ENCODE measurements at places on chromosomes 4 and X. TPM values are rescaled to one million over a fixed set of nuclear protein-coding genes. Genes with fewer than 3 reads are reported as not detected.

GRCh38 chrX:39875834-39876628, 221.7 kb downstream of the BCOR start:
- no peak for DNase-seq

GRCh38 chr4:166527500-166527899, 654.5 kb downstream of the TLL1 start:
- DNase-seq: no peak

DNA sequence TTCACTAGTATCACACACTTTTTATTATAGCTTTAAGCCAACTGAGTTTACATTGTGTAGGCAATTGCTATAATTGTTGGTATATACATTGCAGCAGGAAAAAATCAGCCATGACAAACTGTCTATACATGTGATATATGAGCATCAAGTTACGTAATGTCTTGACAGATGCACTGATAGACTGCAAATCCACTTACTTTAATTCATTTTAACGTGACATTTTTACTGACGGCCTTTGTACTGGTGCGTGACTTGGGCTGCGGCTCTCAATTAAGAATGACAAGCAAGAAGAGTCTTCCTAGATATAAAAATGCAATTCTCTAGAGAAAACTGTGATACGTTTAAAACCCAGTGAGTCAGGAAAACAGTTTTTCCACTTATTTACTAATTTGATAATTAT, 143.8 kb downstream of the ACTRT1 start:
- no peak for DNase-seq

DNA sequence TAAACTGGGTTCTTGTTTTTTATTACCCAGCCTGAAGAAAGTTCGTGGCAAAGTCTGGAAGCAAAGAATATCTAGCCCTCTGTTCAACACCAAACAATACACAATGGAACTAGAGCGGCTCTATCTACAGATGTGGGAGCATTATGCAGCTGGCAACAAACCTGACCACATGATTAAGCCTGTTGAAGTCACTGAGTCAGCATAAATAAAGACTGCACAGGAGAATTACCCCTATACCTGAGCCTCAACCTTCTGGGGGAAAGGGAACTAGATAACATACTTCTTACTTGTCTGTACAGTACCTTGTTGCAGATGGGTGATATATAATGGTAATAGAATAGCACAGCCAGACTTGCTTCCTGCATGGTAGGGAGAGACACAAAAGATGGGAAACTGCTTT, 4.6 kb upstream of the GCNA start:
- DNase-seq: no peak

The PPM1K gene
- total RNA-seq: 58.4 TPM

GRCh38 chr4:3879681-3880614, 113.8 kb downstream of the ADRA2C start:
- DNase-seq: peak; percentile 15

DNA sequence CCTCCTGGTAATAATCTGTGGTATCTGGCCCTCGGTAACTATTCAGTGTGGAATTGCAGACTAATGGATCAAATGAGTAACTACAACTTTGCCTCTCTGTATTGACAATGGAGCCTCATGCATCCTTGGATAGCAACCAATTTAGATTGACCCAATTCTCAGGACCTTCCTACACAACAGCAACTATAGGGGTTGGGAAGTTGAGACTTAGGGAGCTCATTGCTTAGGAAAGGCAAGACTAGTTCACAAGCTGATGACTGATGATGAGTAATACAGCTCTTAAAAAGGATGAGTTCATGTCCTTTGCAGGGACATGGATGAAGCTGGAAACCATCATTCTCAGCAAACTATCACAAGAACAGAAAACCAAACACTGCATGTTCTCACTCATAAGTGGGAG, 47.5 kb upstream of the KLHL13 start:
- no peak for DNase-seq

- no peak for DNase-seq
Measured at GRCh38 chr4:153025406-153025805, 89.3 kb downstream of the FHDC1 start.

- DNase-seq: peak; percentile 47
Measured at GRCh38 chr4:108168160-108168670, 517 bp downstream of the LEF1 start.

DNA sequence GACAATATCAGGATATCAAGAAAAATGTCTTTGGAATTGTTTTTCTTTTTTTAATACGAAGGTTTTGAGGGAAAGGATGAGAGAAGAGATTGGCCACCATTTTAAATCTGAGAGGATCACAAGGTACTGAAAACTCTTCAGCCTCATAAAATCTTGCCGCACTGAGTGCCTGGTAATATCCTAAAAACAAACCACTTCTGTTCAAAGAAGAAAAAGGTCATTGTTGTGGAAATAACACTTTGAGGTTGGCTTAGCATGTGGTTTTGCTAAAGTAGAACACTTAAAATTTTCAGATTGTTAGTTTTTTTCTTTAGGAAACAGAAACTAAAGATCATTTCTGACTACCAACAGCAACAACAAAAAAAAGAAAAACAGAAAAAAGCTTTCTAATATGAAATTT, 1.0 kb upstream of the CLDN22 start:
- peak; percentile 11 for DNase-seq

DNA sequence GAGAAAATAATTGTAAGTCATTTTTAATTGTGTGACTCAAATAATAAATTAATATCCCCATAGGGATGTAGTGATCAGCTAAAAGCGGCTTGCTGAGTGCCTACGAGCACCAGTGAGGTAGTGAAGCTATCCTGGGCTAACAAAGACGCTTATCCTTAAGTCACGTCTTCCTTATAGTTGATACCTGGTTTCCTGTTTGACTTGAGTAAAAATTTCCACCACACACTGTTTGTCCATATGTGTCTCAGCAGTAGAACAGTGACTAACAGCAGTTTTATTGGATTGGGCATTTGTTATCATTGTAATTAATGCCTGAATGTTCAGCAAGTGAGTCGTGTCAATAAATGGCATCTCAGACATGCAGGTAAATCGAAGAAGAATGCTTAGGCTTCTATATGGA, 241.1 kb downstream of the GRXCR1 start:
- DNase-seq: no peak

GRCh38 chr4:141117935-141118334, 15.3 kb downstream of the RNF150 start:
- DNase-seq: no peak

GRCh38 chrX:43655151-43656004, 721 bp upstream of the MAOA start:
- peak; percentile 27 for DNase-seq

GRCh38 chr4:138190452-138190858, 51.7 kb downstream of the SLC7A11 start:
- DNase-seq: no peak

DNA sequence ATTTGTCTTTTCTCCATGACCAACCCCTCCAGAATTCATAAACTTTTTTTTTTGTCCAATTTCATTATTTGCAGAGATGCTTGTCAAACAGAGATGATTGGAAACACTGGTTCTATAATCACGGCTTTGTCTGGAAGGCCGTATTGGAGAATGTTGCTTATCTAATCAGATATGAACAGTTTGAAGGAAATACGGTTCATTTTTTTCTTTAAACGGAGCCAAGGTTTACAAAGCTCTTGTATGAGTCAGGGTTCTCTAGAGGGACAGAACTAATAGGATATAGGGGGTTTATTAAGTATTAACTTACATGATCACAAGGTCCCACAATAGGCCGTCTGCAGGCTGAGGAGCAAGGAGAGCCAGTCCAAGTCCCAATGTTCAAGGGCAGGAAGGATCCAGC, 1415.8 kb downstream of the C4orf33 start:
- no peak for DNase-seq

DNA sequence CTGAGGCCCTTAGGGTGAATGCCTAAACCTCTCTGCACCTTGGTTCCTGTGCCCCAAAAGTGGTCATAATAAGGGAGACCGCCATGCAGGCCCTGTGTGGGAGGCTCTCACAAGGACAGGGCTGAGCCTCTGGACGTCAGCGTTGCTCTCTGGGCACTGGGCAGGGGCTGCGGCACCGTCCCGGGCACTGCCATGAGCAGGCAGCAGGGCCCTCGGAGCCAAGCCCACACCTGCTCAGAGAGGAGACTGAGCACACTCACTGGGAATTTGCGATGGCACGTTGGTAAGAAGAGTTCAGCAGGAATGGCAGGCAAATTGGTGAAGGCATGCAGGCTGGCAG, 123.4 kb downstream of the HMX1 start:
- DNase-seq: no peak

The ADGRG4 gene
- not detected for total RNA-seq

The PJA1 gene
- total RNA-seq: 14.0 TPM

- no peak for DNase-seq
Measured at GRCh38 chr4:73711989-73712388, 28.4 kb upstream of the CXCL8 start.

- DNase-seq: no peak
Measured at GRCh38 chrX:152997337-152997736, 3.4 kb upstream of the PNMA5 start.

GRCh38 chr4:39792529-39792928, 94.6 kb downstream of the UBE2K start:
- no peak for DNase-seq

The PUDP gene
- total RNA-seq: 16.3 TPM

The BBS12 gene
- 2.1 TPM for total RNA-seq

- no peak for DNase-seq
Measured at GRCh38 chr4:56791316-56791715, 30.2 kb downstream of the SPINK2 start.

- DNase-seq: no peak
Measured at GRCh38 chrX:22025751-22026150, 6.4 kb upstream of the PHEX start.

DNA sequence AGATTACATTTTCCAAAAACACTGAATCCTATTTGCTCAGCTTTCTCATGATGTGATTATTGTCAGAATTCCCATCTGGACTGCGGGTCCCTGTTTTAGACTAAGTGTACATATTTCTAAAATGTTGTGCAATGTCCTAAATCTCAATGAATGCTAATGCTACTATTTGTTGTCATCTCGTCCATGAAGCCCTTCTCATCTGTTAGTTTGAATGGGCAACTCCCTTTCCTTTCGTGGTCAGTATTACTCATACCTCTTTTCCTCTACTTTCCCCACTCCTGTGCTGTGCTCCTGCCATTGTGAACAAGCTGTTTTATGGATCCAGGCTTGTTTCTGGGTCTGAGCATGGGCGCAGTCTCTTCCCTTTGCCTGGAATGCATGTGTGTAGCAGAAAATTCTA, 91.0 kb downstream of the MID1 start:
- DNase-seq: no peak

The SLC6A8 gene
- 0.65 TPM for total RNA-seq

DNA sequence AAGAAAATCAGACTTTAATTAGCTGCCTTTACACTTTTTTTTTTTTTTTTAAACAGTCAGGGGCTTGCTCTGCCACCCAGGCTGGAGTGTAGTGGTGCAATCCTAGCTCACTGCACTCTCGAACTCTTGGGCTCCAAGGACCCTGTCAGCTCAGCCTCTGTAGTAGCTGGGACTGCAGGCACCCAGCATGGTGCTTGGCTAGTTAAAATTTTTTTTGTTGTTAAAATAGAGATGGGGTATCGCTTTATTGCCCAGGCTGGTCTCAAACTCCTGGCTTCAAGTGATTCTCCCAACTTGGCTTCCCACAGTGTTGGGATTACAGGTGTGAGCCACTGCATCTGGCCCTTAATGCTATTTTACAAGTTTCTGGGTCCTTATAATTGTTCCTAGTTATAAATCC, 359.1 kb downstream of the SPRY1 start:
- DNase-seq: no peak

The GLRB gene
- not detected for total RNA-seq

GRCh38 chrX:119041175-119041574, 31.6 kb upstream of the CT47C1 start:
- DNase-seq: no peak

DNA sequence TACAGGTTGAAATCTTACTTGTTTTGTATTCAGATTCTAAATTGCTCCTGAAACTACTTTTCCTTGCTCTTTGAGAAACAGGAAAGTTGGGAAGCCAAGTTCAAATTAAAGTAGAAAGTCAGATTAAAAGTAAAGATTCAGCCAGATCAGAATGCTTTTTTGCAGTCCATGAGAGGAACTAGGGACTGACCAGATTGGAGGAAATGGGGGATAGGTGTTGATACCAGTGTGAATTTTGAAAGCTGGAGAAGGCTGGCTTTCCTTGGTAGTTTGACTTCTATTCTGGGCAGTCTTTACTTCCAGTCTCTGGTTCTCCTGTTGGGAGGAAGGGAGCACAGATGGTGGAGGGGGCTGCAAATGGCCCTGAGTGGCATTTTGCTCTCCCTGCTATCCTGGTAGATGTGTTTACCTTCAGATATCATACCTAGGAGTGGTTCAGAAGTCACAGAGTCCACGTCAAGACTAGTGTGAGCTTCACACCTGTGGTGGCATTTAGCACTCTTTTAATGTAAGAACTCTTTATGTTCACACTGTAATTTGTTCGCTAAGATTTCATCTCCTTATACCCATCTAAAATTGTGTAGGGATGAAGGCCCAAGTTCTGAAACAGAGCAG, 68.8 kb downstream of the FNIP2 start:
- no peak for DNase-seq

DNA sequence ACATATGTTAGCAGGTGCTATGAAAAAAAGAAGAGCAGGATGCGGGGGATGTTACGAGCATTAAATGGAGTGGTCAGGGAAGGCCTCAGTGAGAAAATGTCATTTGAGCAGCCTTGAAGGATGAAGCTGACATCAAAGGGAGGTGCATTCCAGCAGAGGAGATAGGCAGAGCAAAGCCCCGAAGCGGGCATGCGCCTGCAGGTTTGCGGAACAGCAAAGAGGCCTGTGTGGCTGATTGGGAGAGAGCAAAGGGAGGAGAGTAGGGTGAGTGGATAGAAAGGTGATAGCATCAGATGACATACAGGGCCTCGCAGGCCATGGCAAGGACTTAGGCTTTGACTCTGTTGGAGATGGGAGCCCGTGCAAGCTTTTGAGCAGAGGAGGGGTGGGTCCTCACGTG, 95.4 kb upstream of the GPR50 start:
- DNase-seq: no peak

DNA sequence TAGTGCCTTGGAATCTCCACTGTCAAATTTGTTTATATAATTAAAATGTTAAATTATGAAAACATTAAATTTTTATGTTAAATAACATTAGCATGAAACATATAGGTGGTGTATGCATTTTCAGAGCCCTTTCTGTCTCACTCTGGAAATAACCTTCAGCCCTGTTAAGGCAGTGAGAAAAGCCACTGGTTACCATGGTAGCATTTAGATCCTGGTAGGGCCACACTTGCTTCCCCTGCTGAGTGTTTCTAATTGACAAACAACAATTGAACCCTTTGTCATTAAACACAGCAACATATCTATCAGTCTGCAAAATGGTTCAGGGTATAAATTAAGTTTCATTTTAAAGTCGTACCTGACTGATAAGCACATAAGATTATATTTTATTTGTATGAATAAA, 63.5 kb downstream of the PDK3 start:
- DNase-seq: no peak

The ETDA gene
- total RNA-seq: not detected

The VSIG4 gene
- not detected for total RNA-seq

The CLNK gene
- not detected for total RNA-seq

The NAT8L gene
- 0.07 TPM for total RNA-seq

- DNase-seq: no peak
Measured at GRCh38 chrX:146481735-146482134, 327.8 kb upstream of the CXorf51B start.
